Upper lobe of right lung (tissue), 1 donor: ENCODE measurements at places on chromosomes 6 and 20.

GRCh38 chr6:159043947-159044346 is 844 bp downstream of the TAGAP start:
- DNase-seq: no peak

DNA sequence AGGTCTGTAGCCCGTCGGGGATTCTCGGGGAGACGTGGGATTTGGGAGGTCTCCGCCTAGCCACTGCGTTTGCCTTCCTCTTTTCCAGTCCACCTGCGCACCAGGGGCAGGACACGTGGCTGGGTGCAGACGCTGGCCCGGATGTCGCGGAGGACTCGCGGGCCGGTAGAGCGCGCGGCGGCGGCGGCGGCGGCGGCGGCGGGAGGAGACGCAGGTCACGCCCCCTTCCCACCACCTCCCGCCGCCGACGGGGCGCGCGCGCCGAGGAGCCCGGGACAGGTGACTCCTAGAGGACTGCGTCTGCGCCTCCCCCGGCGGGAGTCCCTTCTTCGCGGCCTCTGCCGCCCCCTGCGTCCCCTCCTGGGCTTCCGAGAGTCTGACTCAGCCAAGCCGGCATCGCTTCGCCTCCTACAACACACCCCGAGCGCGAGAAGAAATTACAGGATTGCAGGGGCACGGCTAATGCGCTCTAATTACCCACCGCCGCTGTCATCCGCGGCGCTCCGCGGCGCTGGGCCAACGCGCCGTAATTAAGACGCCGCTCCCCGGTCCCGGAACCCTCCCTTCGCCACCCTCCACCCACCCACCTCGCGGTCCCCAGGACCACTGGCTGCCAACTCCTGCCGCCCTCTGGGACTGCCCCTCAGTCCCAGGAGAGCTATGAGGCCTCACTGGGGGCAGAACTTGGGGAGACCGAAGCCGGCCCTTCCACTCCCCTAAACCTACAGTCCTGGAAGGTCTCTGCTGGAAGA is 124.5 kb downstream of the MRPL14 start:
- peak; percentile 81 for DNase-seq

DNA sequence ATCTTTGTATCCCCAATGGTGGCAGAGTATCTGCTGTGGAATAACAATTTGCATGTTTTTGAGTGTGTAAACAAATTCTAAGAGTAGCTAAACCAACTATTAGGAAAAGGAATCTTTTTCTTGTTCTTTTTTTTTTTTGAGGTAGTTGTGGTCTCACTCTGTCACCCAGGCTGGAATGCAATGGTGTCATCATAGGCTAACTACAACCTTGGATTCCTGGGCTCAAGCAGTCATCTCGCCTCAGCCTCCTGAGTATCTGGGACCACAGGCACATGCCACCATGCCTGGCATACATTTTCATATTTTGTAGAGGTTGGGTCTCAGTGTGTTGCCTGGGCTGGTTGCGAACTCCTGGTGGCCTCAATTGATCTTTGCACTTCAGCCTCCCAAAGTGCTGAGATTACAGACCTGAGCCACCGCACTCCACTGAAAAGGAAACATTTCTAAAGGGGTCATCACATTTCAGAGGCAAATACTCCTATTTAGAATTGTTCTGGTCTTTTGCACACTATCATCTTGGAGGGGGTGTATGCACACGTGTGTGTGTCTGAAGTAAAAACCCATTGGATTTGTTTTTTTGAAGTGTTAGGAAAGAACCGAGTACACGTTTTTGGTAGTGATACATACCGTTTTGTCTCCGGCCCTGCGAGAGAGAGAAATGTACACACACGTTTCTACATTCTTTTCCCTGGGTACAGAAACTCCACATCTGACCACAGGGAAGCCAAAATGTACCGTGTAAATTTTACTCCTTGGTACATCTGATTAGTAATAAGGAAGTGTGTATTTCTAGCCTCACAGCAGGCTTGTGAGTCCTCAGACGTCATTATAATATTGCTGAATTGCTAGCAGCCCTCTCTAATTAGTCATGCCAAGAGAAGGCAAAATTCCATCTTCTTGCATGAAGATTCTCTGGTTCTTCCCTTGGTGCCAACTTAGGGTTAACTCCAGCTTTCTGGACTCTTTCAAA is 183.6 kb downstream of the JARID2 start:
- no peak for DNase-seq

GRCh38 chr6:132708771-132709170 is 5.1 kb downstream of the VNN1 start:
- DNase-seq: no peak

GRCh38 chr6:13242590-13242989 is 85.7 kb downstream of the TBC1D7 start:
- DNase-seq: no peak

DNA sequence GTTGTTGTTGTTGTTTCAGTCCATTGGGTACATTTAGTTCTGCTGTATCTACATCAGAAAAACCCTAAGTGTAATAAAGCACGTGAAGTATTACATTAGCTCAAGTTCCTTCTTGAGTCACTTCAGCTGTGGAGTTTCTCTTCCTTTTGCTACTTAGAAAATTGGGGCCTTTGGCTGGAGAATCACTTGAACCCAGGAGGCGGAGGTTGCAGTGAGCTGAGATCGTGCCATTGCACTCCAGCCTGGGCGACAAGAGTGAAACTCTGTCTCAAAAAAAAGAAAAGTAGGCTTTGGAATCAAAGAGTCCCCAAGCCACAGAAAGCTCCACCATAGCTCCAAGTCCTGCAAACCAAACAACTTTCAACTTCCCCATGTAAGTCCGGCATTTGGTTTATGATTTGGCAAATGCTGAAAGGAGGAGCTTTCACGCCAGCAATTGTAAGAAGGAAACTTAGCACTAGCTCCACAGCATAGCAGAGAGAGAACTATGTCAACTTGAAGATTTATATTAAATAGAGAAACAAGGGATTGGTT is 56.5 kb upstream of the RNF144B start:
- no peak for DNase-seq

GRCh38 chr6:106648651-106649308 is 19.4 kb downstream of the QRSL1 start:
- DNase-seq: no peak

GRCh38 chr6:24356310-24356973 is 1.4 kb downstream of the DCDC2 start:
- no peak for DNase-seq

DNA sequence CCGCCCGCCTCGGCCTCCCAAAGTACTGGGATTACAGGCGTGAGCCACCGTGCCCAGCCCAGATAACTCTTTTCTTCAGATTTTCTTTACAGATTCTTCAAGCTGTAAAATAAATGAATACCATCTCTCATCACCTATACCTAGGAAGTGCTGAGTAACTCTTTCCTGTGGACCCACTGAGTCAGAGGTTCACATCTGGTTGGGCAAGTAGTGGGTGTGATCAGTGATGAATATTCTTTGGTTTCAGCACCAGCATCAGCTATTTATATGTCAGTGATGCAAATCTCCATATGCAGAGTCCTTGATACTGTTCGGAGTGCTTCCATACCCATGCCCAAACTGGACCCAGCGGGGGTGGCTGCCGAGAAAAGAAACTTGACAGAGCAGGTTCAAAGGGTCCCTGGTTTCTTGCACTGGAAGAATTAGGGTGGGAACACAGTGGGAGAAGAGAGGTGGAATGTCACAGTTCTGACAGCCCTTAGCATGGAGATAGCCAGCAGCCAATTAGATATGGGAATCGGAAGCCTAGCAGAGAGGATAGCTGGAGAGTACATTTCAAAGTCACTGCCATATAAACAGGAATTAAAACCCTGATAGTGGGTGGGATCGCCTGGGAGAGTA is 64.9 kb upstream of the DDR1 start:
- no peak for DNase-seq

DNA sequence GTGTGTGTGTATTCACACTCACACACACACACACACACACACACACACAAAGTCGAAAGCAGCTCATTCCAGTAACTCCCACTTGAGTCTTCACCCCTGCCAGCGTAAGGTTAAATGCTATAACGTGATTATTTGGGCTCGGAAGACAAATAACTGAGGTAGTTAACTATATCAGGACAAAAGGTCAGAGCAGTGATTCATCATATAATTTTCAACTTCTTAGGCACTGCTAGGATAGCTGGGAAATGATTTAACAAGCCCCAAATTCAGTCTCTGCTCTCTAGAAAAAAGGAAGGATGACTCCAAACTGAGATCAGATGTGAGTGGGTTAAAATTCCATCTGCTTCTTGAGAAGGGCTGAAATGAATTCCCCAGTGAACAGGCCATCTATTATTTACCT is 30.7 kb downstream of the HDGFL1 start:
- no peak for DNase-seq
